ENCODE measurements at places on chromosomes 2 and 18. TPM values are rescaled to one million over a fixed set of nuclear protein-coding genes. Genes with fewer than 3 reads are reported as not detected.

The SP5 gene
- 8.1 TPM for polyA plus RNA-seq

The HOXD10 gene
- 0.75 TPM for polyA plus RNA-seq

The COQ10B gene
- 16.2 TPM for polyA plus RNA-seq

The UGT1A4 gene
- polyA plus RNA-seq = not detected

The CD8A gene
- 1.2 TPM for polyA plus RNA-seq

DNA sequence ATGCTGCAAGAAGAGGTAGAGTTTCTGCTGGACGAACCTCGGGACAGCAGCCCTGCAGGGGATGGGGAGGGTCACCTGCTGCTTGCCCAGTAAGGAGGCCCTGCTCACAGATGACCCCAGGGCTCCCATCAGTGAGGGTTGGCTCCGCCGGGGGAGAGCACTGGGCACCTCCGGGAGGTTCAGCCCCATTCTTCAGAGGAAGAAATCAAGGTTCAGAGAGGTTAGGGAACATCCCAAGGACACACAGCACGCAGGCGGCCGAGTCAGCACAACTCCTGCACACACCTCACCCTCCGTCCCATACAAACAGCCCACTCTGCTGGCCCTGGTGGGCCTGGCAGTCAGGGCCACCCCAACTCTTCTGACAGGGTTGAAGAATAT is 11.7 kb upstream of the CCDC74B start:
- DNase-seq = no peak

GRCh38 chr2:52821631-52822030 is 946.0 kb upstream of the CHAC2 start:
- DNase-seq = no peak

DNA sequence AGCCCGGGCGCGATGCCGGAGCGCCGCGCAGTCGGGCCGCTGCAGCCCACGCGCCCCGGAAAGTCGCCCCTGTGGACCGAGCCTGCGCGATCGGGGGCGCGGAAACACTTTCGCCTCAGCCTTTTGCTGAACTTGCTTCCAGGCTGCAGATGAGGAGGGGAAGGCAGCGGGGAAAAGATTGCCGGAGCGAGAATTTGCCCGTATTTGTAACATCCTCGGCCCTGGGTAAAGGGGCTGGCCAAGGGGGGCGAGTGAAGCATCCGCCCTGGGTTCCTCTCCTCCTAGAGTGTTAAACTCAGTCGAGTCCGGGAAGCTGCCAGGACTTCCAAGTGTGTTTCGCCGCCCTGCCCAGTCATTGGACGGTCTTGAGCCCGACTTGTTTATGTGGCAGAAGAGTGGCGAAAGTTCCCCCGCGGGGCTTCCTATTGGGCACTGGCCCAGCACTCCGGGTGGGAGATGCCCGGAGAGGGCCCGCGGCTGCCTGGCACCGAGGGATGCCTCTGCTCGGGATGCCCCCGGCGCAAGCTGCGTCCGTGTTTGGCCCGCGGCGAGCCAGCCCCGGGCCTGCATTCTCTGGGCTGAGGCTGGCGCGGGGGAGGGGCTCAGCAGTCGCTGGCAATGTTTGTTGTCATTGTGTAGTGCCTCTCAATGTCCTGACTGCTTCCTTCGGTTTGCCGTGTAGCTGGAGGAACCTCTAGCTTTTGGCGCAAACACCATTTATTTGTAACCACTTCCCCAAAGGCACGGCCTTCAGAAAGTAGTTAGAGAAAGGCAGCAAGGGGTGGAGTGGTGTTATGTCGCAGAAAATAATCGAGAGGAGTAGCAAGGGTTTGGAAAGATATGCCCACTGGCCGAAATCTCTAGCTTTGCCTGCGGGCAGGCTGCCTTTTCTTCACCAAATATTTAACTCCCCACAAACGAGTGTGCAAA is 1.1 kb downstream of the CYBRD1 start:
- peak; percentile 80 for DNase-seq

- no peak for DNase-seq
Measured at GRCh38 chr2:16626497-16626896, 39.1 kb downstream of the CYRIA start.

DNA sequence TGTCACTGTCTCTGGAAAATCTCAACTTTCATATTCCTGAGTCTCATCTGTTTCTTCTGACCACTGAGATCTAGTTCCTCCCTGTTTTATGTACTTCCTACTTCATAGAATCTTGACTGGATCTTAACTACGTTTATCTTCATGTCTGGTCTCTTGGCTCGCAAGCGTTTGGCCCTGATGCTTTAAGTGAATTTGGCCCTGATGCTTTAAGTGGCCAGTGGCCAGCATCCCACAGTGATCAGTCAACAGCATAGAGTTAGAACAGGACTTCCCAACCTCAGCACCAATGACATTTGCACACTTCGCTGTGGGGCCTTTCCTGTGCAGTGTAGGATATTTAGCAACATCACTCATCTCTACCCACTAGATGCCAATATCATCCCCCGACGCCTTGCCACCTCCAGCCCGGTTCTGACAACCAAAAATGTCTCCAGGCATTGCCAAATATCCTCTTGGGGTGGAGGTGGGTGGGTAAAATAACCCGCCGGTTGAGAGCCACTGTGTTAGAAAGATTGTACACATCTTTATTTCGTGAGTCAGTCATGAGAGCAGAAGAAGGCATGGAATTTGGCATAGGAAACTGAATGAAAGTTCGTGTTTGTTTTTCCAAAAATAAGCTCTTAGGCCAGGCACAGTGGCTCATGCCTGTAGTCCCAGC is 12.2 kb downstream of the TM4SF20 start:
- DNase-seq = no peak

DNA sequence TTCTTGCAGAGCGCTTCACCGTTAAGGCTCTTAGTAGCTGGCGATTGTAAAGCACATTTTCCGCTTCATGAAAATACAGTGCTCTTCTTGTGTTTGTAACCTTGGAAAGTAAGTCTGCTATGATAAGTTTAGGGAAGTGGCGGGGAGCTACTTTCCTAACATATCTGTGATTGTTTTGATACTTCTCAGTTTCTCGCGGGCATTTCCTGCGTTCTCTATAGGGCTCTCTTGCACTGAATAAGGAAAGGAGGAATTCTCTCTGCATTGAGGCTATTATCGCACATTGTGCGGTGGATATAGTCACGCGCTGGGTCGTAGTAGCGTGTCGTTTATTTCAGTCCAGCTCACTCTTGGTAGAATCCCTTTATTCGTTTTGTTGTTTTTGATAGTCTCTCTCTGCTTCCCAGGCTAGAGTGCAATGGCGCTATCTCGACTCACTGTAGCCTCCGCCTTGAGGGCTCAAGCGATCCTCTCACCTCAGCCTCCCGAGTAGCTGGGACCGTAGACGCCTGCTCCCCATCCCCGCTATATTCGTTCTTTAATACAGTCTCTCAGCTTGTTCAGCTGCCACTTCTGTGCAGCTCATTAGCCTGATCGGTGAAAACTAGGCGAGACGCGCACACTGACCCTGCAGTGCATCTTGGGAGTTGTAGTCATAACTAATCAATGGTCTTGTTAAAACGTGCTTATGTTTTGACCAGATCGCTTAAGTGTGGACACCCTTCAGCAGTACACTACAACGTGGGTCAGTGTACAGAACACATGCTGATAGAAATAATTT is 1.0 kb upstream of the PPP4R3B start:
- DNase-seq = peak; percentile 57

All from right lung (tissue), 10 donors.